Right atrium auricular region (tissue), 2 donors: ENCODE measurements at places on chromosomes 2 and 18. TPM values are rescaled to one million over a fixed set of nuclear protein-coding genes. Genes with fewer than 3 reads are reported as not detected.

Gene HOXD11
- not detected for total RNA-seq

Gene TTN
- total RNA-seq: 3,257 TPM

Gene RAPGEF4
- total RNA-seq: 14.1 TPM

Gene ANKRD30BL
- not detected for total RNA-seq

DNA sequence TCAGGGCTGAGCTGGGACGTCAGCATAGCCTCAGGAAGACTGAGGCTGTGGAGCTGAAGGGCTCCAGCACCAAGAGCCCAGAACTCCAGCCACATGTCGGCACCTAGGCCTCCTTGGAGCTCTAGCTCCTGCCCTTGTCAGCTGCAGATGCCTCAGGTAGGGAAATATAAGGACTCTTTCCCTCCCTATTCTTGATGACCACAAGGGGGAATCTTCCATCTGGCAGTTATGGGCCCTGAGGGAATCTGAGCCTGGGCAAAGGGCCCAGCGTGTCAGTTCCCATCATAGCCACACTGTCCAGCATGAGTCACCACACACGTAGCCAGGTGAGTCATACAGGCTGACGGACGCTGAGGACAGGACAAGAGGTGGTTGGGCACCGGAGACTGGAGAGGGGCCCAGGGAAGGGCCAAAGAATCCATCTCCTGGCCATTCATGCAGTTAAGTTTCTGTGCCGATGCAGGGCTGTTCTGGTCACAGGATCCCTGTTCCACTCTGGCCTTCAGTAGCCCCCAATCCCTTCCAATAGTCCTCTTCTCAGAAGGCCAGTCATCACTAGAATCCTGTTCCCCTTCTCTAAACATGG lies 1.8 kb downstream of the MPV17 start:
- H3K27ac ChIP-seq: peak overlapping the region; percentile 97
- no peak overlapping the region for H3K4me3 ChIP-seq
- no peaks in the 10 kb centered on the region for H3K27me3 ChIP-seq
- H3K4me1 ChIP-seq: no peaks in the 10 kb centered on the region

DNA sequence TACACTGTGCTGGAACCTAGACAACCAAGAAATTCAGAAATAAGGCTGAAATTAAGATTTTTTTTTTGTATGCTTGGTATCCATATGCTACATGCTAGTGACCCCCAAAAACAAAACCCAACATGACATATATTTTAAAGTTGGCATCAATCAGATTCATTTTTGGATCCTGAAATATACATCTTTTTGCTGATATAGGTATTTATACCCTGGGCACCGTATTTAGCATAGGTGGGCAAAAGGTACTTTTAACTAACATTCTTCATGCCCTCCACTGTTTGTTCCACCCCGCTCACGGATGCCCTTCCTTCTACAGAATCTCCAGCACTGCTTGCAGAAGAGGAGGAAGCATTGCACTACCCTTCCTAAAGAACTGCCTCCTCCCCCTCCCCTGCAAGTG lies 52.6 kb downstream of the SPOPL start:
- H3K27me3 ChIP-seq: no peaks in the 10 kb centered on the region
- no peak overlapping the region for H3K4me3 ChIP-seq
- no peak for DNase-seq
- H3K36me3 ChIP-seq: peaks cover 2% of the 10 kb centered on the region

- no peak for DNase-seq
- H3K4me3 ChIP-seq: no peak overlapping the region
- H3K36me3 ChIP-seq: no peaks in the 10 kb centered on the region
- H3K27me3 ChIP-seq: no peaks in the 10 kb centered on the region
- peaks cover 18% of the 10 kb centered on the region for H3K4me1 ChIP-seq
Measured at GRCh38 chr2:196331851-196332250, 160.5 kb upstream of the STK17B start.

DNA sequence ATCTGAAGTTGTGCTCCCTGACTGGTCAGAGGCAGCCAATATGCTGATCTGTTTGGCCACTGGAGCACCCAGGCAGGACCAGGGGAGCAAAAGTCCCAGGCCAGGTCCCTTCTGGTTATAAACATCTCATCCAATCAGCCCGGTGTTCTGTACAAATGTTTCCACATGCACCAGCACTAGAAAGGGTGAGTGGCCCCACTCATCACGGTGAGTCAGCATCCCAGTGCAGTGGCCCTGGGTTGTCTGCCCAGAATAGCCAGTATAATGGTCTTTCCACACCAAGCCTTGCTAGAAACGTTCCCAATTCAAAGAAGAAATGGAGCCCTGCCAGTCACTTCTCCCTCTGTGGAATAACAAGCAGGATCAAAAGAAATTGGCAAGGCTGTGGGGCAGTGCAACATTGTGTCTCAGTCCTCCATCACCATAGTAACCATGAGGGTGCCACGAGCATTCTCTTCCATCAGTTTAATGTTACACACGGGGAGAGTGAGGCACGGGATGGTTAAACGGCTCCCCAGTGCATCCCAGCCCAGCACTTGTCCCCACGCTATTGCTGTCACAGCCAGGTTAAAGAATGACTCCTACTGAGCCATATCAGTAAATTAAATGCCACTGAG lies 174.9 kb downstream of the SEPTIN10 start:
- no peaks in the 10 kb centered on the region for H3K36me3 ChIP-seq
- peak; percentile 68 for DNase-seq
- no peak overlapping the region for H3K4me3 ChIP-seq
- H3K27ac ChIP-seq: peak overlapping the region; percentile 4

- H3K4me3 ChIP-seq: no peak overlapping the region
- H3K36me3 ChIP-seq: no peaks in the 10 kb centered on the region
- H3K4me1 ChIP-seq: peaks cover 11% of the 10 kb centered on the region
- no peak overlapping the region for H3K27ac ChIP-seq
- H3K27me3 ChIP-seq: no peaks in the 10 kb centered on the region
- no peak for DNase-seq
Measured at GRCh38 chr2:127097841-127098651, 8.9 kb downstream of the BIN1 start.

DNA sequence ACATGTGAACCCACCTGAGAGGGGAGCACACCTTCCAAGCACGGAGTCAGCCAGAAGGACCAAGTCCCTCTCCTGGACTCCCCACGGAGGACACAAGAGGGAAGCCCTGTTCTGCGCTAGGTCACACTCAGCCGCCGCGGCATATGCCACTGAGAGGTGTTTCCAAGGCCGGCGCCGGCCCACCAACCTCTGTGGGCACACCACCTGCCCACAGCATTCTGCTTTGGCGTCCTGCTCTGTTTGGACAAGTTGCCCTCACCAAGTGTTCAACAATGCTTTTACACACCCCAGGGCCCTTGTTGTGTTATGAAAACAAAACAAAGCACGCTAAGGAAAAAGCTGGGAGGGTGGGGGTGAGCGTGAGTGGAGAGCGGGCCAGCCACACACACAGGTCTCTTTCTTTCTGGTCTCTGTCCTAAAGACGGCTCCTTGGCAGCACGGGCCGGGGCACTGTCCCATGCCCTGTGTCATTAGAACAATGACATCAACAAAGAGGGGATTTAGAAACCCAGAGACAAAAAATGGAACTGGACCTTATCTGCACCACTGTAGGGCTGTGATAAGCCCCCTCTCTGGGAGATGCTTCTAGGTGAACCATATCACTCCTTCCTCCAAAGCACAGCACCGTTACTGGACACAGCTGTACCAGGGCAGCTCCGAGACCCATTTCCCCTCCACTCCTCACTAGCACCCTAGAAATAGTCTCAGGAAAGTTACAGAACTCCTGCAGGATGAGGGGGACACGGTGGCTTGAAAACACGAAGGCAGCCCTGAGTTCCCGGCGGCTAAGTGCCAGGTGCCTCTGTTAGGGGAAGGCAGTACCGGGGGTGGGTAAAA lies 17.0 kb downstream of the SMAD7 start:
- H3K36me3 ChIP-seq: no peaks in the 10 kb centered on the region
- peak overlapping the region; percentile 19 for H3K4me3 ChIP-seq
- no peaks in the 10 kb centered on the region for H3K27me3 ChIP-seq
- peak overlapping the region; percentile 98 for H3K27ac ChIP-seq
- no peak for DNase-seq
- H3K4me1 ChIP-seq: peaks cover 100% of the 10 kb centered on the region

- no peak for DNase-seq
- H3K36me3 ChIP-seq: peaks cover 8% of the 10 kb centered on the region
- H3K4me1 ChIP-seq: peaks cover 17% of the 10 kb centered on the region
- no peak overlapping the region for H3K27ac ChIP-seq
Measured at GRCh38 chr2:9337901-9338300, 85.4 kb downstream of the ITGB1BP1 start.

DNA sequence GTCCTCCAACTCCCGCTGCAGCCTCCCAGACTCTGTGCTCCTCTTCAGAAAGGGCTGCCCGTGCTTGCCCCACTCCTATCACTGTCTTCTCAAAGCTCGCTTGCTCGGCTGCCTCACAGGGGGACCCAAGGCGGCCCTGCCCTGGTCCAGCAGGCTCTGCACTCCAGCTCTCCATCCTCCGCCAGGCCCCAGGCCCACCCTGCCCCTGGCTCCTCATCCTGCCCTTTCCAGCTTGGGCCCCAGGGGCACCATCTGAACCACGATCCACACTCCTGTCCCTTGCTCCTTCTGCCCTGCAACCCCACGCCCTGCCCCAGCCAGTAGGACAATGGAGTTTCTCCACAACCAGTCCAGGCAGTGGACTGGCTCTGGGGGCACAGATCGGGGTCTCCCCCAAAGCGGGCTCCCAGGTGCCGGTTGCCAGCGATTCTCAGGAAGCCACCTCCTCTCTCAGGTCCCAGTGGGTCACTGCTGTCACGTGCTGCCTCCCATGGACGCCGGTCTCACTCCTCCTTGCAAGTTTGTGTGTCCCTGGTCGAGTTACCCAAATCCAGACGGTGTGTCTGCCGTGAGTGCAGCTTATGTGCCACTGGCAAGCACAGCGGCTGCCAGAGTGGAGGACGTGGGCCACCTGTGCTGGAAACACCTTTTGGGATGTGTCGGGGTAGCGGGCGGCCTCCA lies 238.5 kb downstream of the HDAC4 start:
- DNase-seq: no peak
- H3K4me3 ChIP-seq: no peak overlapping the region
- H3K27me3 ChIP-seq: no peaks in the 10 kb centered on the region
- H3K27ac ChIP-seq: no peak overlapping the region
- H3K4me1 ChIP-seq: peaks cover 18% of the 10 kb centered on the region
